ENCODE measurements at places on chromosomes 1 and 21. TPM values are rescaled to one million over a fixed set of nuclear protein-coding genes. Genes with fewer than 3 reads are reported as not detected.

DNA sequence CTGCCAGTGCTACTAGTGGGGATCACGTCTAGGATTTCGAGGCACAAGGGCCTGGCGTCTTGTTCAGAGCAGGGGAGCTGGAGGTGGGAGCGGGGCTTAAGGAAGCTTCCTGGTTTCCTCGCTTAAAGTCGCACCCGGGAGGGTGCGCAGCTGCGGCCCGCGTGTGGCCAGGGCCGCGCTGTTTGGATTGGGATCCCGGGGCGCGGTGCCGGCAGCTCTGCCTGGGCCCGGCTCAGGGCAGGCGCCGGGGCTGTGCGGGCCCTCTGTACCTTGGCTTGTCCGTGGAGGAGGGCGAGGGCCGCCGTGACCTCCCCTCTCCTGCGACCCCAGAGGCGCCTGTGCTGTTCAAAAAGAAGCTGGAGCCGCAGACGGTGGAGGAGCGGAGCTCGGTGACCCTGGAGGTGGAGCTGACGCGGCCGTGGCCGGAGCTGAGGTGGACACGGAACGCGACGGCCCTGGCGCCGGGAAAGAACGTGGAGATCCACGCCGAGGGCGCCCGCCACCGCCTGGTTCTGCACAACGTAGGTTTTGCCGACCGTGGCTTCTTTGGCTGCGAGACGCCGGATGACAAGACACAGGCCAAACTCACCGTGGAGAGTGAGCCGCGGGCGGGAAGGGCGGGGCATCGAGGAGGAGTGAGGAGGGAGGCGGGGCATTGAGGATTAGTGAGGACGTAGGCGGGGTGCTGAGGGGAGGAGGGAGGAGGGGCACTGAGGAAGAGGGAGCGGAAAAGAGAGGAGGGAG is 67.8 kb downstream of the OBSCN start:
- H3K4me3 ChIP-seq, result peak overlapping the region; percentile 64
- H3K36me3 ChIP-seq, result peaks cover 13% of the 10 kb centered on the region
- H3K4me1 ChIP-seq, result no peaks in the 10 kb centered on the region
- peak; percentile 77 for DNase-seq
- H3K27ac ChIP-seq, result no peak overlapping the region

DNA sequence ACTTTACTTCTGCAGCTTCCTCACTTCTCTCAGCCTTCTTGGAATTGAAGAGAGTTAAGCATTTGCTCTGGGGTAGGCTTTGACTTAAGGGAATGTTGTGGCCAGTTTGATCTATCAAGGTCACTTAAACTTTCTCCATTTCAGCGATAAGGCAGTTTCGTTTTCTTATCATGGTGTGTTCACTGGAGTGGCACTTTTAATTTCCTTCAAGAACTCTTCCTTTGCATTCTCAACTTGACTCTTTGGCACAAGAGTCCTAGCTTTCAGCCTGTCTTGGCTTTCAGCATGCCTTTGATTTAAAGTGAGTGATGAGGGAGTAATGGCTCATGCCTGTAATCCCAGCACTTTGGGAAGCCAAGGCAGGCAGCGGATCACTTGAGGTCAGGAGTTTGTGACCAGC is 38.7 kb downstream of the HS2ST1 start:
- no peaks in the 10 kb centered on the region for H3K36me3 ChIP-seq
- H3K4me3 ChIP-seq, result no peak overlapping the region
- no peak for DNase-seq
- no peak overlapping the region for H3K27ac ChIP-seq
- no peaks in the 10 kb centered on the region for H3K27me3 ChIP-seq

- peaks cover 48% of the 10 kb centered on the region for H3K36me3 ChIP-seq
- H3K27me3 ChIP-seq, result no peaks in the 10 kb centered on the region
- peaks cover 26% of the 10 kb centered on the region for H3K4me1 ChIP-seq
- peak overlapping the region; percentile 96 for H3K27ac ChIP-seq
These were observed 657 bp upstream of the HNRNPU start for GRCh38 chr1:244865028-244865371.

GRCh38 chr1:166738140-166738539 is 101.1 kb upstream of the POGK start:
- DNase-seq, result no peak
- H3K36me3 ChIP-seq, result no peaks in the 10 kb centered on the region
- no peak overlapping the region for H3K4me3 ChIP-seq
- H3K27me3 ChIP-seq, result no peaks in the 10 kb centered on the region
- H3K4me1 ChIP-seq, result no peaks in the 10 kb centered on the region

DNA sequence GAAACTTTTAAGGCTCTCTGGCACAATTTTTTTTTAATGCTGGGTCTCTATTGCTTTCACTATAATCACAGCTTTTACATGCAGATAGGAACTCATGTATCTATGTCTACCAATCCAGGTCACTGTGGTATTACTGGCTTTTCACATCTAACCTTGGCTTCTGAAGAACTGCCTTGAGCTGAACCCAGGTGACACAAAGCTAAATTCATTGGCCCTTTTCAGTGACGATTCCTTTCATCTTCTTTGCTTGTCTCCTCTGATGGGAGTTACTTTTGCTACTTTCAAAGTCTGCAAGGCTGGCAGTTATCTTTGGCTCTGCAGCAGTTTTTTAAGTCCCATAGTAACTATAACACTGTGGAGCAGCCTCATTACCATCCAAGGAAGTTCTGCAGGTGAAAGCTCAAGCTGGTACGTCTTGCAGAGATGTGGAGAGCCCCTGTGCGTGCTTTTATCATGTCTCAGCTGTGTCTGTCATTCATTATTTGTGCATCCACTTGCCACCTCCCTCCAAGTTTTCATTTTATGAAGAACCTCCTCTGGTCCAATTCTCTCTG is 364.3 kb downstream of the VAV3 start:
- no peaks in the 10 kb centered on the region for H3K27me3 ChIP-seq
- peaks cover 6% of the 10 kb centered on the region for H3K36me3 ChIP-seq
- H3K4me3 ChIP-seq, result no peak overlapping the region
- no peak for DNase-seq
- H3K27ac ChIP-seq, result no peak overlapping the region
- peaks cover 4% of the 10 kb centered on the region for H3K4me1 ChIP-seq

Gene SLC30A7
- 55.0 TPM for total RNA-seq

Gene DRAXIN
- total RNA-seq, result 0.05 TPM

Gene SELENON
- 21.8 TPM for total RNA-seq

DNA sequence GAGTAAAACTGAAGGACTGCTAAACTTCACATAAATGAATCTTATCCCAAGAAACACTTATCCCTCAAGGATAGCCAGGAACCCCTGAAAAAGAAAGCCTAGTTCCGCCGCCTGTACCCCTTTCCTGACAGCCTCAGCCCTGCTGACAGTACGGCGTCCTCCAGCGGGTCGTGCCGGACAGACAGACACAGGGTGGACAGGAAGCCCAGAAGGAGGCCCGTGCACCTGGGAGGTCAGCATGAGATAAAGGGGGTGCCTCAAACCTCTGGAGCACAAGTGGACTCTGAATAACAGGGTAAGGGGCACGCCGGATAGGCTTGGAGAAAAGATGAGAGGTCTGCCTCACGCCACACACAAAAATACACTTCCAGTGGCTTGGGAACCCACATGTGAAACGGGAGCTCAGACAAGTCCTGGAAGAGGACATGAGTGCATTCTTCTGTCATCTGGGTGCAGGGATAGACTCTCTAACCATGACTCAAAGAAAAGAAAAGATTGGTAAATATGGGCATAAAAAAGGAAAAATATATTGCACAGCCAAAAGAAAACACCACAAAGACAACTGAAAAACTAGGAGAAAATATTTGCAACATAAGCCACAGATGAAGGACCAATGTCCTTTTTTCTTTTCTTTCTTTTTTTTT is 17.3 kb upstream of the ADARB1 start:
- no peak for DNase-seq
- no peaks in the 10 kb centered on the region for H3K36me3 ChIP-seq
- no peak overlapping the region for H3K4me3 ChIP-seq
- peaks cover 39% of the 10 kb centered on the region for H3K27me3 ChIP-seq
- no peak overlapping the region for H3K27ac ChIP-seq

Gene IVL
- 0.33 TPM for total RNA-seq

Gene SMYD3
- 26.9 TPM for total RNA-seq

Gene KLHDC7A
- not detected for total RNA-seq

GRCh38 chr21:37028570-37028969 is 22.1 kb downstream of the RIPPLY3 start:
- H3K27ac ChIP-seq, result no peak overlapping the region
- no peak overlapping the region for H3K4me3 ChIP-seq
- H3K27me3 ChIP-seq, result peaks cover 11% of the 10 kb centered on the region

Measured in MCF 10A (cell line).